ENCODE measurements at places on chromosomes 13 and 19.

DNA sequence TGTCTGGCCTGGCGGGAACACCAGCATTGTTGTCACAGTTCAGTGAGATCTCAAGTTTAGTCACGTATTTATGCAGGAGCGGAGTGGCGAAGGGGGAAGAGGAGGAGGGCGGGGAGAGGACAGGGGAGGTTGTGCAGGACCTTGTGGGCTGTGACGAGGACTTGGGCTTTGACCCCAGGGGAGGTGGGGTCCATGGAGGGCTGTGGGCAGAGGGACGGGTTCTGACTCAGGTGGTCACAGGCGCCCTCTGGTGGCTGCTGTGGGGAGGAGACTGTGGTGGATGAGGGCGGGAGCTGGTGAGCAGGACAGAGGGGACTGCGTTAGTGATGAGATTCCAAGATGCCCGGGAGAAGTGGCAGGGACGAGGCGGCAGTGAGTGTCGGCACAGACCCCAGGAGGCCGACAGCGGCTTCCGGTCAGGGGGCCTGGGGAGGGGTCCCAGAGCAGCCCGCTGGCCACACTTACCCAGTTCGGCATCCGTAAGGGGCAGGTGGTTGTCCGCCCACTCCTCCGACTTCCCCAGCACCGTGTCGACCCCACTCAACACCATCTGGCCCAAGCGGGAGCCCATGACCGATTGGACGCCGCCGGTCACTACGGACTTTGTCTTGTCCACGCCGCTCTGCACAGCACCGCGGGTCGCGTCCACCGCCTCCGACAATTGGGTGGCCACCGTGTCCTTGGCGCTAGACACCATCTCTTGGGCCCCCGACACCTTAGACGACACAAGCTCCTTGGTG lies 15.7 kb downstream of the PLIN3 start:
- peak; percentile 63 for DNase-seq

DNA sequence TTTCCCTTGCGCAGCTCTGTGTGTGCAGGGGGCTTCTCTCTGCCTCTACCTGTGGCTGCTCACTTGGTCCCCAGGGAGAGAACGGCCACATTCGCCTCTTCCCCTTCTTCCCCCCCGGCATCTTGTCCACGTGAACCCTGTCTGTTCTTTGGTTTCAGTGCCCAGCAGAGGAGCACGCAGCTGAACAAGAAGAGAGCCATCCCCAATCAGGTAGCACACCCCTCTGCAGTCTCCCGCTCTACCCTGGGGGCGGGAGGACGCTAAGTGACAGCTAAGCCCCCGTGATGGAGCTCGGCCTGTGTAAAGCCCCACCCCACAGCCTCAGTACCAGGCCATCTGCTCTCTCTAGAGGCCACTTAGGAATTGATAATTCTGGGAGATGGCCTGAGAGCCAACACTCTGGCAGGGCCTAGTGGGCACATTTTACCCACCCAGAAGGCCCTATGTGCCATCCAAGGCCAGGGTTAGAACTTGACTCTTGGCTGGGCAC lies 30.2 kb downstream of the TMED1 start:
- DNase-seq: no peak

DNA sequence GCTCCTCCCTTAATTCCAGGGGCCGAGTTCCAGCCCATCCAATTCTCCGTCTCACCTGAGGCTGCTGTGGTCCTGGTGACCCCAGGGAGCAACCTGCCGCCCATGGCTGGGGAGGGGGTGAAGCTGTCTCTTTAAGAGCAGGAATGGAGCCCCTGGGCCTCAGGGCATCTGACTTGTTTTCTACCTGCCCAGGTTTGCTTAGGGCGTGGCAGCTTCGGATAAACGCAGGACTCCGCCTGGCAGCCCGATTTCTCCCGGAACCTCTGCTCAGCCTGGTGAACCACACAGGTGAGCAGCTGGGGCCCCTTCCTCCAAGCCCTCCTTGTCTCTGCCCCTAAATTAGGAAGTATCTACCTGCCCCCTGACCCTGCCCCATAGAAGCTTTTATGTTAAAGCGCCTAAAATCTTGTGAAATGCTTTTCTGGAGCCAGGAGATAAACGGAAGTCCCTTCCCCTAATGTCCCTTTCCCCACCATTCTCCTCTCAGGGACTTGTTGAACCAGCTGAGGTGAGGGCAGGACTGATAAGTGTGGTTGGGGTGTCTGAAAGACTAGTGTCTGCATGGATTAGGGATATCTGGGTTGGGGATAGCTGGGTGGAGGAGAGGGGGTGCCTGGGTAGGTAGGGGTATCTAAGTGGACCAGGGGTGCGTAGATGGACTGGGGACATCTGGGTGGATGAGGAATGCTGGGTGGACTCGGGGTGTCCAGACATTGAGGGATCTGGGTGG lies 614 bp downstream of the FXYD3 start:
- DNase-seq: no peak

- no peak for DNase-seq
Observed at GRCh38 chr19:13906521-13906904, 512 bp downstream of the CC2D1A start.

- no peak for DNase-seq
Observed at GRCh38 chr13:111449041-111449440, 128.6 kb downstream of the TEX29 start.

GRCh38 chr13:91889641-91890040 lies 491.2 kb downstream of the GPC5 start:
- no peak for DNase-seq

GRCh38 chr13:27476943-27477703 lies 26.8 kb upstream of the MTIF3 start:
- DNase-seq: no peak

- no peak for DNase-seq
Observed at GRCh38 chr19:2223959-2224358, 12.2 kb downstream of the PLEKHJ1 start.

- no peak for DNase-seq
Observed at GRCh38 chr13:39037410-39037879, 444 bp downstream of the PROSER1 start.
